ENCODE measurements at places on chromosomes 11 and 22.

DNA sequence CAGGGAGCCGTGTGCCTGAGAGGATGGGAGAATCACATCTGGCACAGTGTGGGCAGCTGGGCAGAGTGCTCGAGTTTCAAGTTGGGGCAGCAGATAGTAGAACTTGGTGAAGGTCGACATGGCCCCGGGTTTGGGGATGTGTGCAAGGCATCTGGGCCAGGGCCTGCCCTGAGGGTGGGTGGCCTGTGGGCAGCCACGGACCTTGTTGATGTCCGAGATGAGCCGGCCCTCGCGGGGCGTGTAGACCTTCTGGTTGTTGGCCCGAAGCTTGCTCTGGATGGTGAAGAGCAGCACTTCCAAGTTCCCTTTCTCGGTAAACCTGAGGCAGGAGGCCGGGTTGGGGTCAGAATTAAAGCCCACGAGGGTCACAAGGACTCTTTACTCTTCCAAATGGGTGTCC lies 20.3 kb downstream of the SPTBN2 start:
- DNase-seq, result no peak
- no peak overlapping the region for H3K4me3 ChIP-seq
- H3K4me1 ChIP-seq, result no peaks in the 10 kb centered on the region
- no peaks in the 10 kb centered on the region for H3K27me3 ChIP-seq

DNA sequence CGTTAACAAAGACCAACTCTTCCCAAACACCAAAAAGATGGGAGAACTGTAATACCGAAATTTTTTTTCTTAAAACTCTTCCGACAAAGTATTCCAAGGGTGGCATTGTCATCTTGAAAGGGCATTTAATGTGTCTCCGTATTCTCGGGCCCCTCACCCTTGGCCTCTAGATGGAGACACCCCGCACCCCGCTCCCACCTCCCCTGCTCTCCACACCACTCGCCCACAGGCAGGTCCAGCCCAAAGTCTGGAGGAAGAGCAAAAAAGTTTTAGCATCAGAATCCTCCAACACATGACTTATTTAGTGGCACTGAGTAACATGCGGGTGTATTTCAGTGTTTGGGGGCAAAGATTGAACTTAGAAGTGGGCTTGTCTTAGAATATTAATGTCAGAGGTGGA lies 20.7 kb downstream of the SPATA19 start:
- H3K27ac ChIP-seq, result no peak overlapping the region
- no peaks in the 10 kb centered on the region for H3K27me3 ChIP-seq
- no peak overlapping the region for H3K4me3 ChIP-seq
- no peaks in the 10 kb centered on the region for H3K4me1 ChIP-seq
- no peaks in the 10 kb centered on the region for H3K36me3 ChIP-seq

GRCh38 chr11:95035316-95035715 lies 10.3 kb downstream of the KDM4E start:
- H3K27ac ChIP-seq, result no peak overlapping the region
- H3K4me1 ChIP-seq, result no peaks in the 10 kb centered on the region

GRCh38 chr11:45076761-45077160 lies 69.7 kb upstream of the PRDM11 start:
- no peak for DNase-seq
- H3K36me3 ChIP-seq, result no peaks in the 10 kb centered on the region
- H3K4me1 ChIP-seq, result peaks cover 31% of the 10 kb centered on the region
- no peak overlapping the region for H3K27ac ChIP-seq
- H3K27me3 ChIP-seq, result no peaks in the 10 kb centered on the region
- no peak overlapping the region for H3K4me3 ChIP-seq

GRCh38 chr11:8262552-8263108 lies 1.0 kb downstream of the LMO1 start:
- H3K36me3 ChIP-seq, result no peaks in the 10 kb centered on the region
- H3K4me1 ChIP-seq, result peaks cover 18% of the 10 kb centered on the region
- peak overlapping the region; percentile 19 for H3K27ac ChIP-seq
- H3K4me3 ChIP-seq, result peak overlapping the region; percentile 52

DNA sequence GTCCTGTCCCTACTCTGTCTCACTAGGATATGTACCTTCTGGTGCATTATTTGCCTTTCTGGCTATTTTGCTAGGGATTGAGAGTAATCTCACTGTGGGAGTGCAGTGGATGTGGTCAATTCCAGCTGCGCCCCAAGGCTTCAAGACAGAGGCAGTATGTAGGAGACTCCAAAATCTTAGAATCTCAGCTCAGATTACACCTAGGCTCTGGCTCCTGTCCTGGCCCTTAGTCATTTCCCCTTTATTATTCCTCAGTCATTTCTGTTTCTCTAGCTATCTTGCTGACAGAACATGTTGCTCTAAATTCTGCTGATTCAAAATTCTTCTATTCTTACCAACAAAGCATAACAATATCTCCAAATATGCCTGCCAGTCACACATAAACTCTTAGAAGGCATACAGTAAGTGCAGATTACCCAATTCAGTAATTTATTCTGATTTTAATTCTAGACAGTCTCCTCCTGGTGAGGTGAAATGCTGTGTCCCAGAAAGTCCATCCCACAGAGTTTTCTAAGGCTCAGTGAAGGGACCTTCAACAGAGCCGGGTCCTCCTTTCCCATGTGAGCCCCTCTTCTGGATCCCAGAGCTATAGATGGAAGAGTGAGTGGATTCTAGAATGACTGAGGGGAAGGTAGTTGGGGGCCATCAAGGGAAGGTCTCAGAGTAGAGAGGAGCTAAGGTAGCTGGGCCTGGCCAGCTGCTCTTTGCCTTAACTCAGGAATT lies 24.3 kb upstream of the GLYATL1 start:
- no peaks in the 10 kb centered on the region for H3K36me3 ChIP-seq
- H3K27ac ChIP-seq, result no peak overlapping the region
- no peaks in the 10 kb centered on the region for H3K27me3 ChIP-seq
- H3K4me1 ChIP-seq, result no peaks in the 10 kb centered on the region
- DNase-seq, result no peak
- H3K4me3 ChIP-seq, result no peak overlapping the region

DNA sequence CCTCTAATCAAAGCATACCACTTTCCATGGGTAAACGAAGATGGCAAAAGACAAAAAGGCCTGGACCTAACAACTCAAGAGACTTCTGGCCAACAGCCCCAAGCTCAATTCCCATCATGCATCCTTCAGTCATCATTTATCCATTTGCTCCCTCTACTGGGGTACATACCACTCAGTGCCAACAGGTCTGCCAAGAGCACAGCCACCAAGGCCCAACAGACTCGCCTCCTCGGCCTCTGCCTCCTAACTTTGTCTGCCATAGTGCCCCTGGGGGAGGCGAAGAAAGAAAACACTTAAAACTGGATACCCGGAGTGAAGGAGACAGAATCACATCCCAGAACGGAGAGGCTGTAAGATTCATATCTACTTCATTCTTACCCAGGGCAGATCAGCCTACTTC lies 1.1 kb downstream of the HYOU1 start:
- peaks cover 9% of the 10 kb centered on the region for H3K36me3 ChIP-seq
- H3K27me3 ChIP-seq, result no peaks in the 10 kb centered on the region
- no peaks in the 10 kb centered on the region for H3K4me1 ChIP-seq
- no peak for DNase-seq
- H3K4me3 ChIP-seq, result peak overlapping the region; percentile 88
- H3K27ac ChIP-seq, result peak overlapping the region; percentile 82

- H3K4me3 ChIP-seq, result no peak overlapping the region
- no peaks in the 10 kb centered on the region for H3K27me3 ChIP-seq
- H3K4me1 ChIP-seq, result no peaks in the 10 kb centered on the region
Measured at GRCh38 chr11:27255447-27255828, 107.6 kb downstream of the CCDC34 start.

Data from sigmoid colon (tissue), 7 donors.